ENCODE measurements at places on chromosomes 13 and 19.

- no peak for DNase-seq
Measured at GRCh38 chr13:46698014-46698413, 98.9 kb downstream of the ESD start.

DNA sequence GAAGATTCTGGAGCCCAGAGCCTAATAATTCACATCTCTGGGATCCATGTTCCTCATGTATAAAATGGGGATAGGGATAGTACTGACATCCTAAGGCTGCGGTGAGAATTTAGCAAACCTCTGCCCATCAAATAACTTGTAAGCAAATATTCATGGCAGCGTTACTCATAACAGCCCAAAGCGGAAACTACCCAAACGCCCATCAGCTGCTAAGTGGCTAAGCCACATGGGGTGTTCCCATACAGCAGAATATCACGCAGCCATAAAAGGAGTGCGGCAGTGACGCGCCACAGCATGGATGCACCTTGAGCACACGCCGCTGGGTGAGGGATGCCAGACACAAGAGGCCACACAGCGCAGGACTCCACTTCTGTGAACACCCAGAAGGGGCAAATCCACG, 19.7 kb downstream of the VRK3 start:
- no peak for DNase-seq

DNA sequence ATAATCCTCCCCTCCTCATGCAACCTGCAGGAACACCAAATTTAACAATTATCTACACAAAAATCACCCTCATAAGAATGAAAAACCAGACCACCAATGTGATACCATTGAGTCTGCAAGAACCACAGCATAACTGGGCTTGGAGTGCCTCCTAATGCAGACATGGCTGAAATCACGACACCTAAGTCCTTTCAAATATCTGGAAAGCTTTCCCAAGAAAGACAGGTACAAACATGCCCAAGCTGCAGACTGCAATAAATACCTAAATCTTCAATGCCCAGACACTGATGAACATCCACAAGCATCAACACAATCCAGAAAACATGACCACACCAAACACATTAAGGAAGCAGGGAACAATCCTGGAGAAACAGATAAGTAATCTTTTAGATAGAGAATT, 417.1 kb downstream of the LMO7 start:
- DNase-seq = no peak

- no peak for DNase-seq
Measured at GRCh38 chr13:30664689-30665275, 47.1 kb downstream of the USPL1 start.
